Kidney tubule cell (primary cell): ENCODE measurements at places on chromosomes 12 and 14.

GRCh38 chr12:11164384-11164783 is 6.6 kb upstream of the SMIM10L1 start:
- no peak for DNase-seq

- DNase-seq: peak; percentile 83
Observed at GRCh38 chr12:91777268-91777992, 368.2 kb downstream of the BTG1 start.

GRCh38 chr12:26817183-26817591 is 15.8 kb downstream of the ITPR2 start:
- DNase-seq: no peak

- DNase-seq: peak; percentile 38
Observed at GRCh38 chr14:69153873-69154270, 953 bp upstream of the DCAF5 start.

GRCh38 chr14:67618617-67619063 is 1.1 kb upstream of the ARG2 start:
- peak; percentile 81 for DNase-seq

GRCh38 chr14:97106609-97107008 is 309.4 kb downstream of the VRK1 start:
- DNase-seq: no peak

- DNase-seq: no peak
Observed at GRCh38 chr12:98671459-98671858, 26.4 kb downstream of the APAF1 start.

DNA sequence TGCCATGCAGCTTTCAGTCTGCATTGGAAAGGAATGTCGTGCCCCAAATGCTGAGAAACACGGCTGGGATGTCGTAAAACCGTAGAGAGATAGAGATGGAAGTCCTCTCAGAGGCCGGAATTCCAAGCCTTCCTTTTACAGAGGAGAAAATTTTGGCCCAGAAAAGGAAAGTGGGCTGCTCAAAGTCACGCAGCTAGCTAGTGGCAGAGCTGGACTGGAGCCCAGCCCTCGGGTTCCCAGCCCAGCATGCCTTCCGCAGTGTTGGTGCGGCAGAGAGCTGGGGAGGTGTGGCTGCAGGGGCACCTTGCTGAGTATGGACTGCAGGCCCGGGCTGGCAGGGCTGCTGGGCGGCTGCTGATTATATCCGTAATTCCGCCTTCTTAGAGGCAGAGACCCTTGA is 50.3 kb downstream of the KCNA1 start:
- DNase-seq: no peak

DNA sequence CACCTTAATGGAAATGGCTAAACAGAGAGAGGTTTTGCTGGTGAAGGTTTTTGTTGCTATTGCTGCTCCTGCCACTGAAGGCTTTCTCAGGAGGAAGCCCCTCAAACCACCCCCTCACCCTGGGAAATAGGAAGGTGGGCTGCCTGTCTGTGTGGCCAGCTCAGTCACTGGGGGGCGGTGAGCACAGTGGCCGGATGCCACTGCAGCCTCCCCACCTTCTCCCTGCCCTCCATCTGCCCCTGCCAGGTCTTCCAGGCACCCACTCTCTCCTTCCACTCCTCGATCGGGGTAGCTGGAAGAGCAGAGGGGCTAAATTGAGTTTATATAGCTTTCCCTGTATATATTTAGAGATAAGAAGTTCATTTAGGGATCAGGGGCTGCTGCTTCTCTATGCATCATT is 80.8 kb downstream of the PAPOLA start:
- no peak for DNase-seq

- DNase-seq: no peak
Observed at GRCh38 chr14:94827711-94828447, 58.0 kb upstream of the GSC start.

DNA sequence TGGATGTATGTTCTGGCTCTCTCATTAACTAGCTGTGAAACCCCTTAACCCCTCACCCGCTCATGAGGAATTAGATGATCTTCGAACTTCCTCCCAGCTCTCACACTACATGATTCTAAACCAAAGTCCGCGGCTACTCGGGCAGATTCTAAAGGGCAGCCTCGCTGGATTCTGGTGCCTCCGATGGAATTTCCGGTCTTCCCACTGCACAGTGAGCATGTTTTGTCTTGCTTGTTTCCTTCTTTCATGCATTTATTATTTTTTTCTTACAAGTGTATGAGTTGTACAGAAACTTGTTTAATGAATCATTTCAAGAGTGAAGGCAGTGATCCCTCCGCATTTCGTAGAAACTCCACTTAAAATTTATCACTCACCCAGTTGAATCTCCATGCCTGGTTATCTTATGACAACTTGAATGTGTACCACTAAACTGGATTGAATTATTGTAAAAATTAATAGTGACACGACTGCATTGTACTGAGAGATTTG is 4.5 kb upstream of the HCAR3 start:
- DNase-seq: peak; percentile 81

- no peak for DNase-seq
Observed at GRCh38 chr14:94395888-94396574, 7.6 kb upstream of the SERPINA1 start.

- no peak for DNase-seq
Observed at GRCh38 chr14:60862283-60862682, 118.6 kb downstream of the TRMT5 start.

DNA sequence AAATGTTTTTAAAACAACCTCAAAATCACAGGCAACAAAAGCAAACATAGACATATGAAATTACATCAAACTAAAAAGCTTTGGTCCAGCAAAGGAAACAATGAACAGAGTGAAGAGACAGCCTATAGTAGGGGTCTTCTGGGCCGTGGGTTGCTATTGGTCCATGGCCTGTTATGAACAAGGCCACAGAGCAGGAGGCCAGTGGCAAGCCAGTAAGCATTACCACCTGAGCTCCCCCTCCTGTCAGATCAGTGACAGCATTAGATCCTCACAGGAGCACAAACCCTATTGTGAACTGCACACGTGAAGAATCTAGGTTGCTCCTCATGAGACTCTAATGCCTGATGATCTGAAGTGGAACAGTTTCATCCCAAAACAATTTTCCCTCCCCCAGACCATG is 174.0 kb downstream of the DIO2 start:
- no peak for DNase-seq

DNA sequence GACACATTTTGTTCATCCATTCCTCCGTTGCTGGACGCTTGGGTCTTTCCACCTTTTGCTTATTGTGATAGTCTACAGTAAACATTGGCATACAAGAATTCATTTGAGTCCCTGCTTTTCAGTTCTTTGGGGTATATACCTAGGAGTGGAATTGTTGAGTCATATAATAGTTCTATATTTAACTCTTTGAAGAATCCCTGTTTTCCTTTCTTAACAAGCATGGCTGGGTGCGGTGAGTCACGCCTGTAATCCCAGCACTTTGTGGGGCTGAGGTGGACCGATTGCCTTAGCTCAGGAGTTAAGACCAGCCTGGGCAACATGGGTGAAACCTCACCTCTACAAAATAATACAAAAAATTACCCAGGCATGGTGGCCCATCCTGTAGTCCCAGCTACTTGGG is 75.4 kb downstream of the CCDC92 start:
- DNase-seq: peak; percentile 63

DNA sequence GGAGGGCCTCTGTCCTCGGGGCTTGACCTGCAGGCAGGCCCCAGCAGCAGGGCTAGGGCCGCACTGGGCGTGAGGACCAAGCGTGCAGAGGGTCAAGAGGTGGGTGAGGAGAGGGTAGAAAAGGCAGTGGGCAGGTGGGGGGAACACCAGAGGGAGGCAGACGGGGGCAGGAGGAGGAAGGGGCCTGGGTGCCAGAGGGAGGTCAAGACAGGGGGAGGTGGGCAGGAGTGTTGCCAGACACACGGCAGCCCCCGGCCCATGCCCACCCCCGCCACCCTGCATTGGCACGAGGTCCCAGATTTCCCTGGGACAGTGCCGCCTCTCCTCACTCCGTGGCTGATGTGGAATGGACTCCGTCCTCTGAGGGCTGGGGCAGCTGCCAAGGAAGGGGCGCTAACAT is 8.2 kb downstream of the TMEM121 start:
- DNase-seq: no peak

GRCh38 chr12:53492188-53492587 is 7.1 kb downstream of the MAP3K12 start:
- no peak for DNase-seq

GRCh38 chr12:69936214-69936731 is 111.2 kb downstream of the MYRFL start:
- no peak for DNase-seq

- DNase-seq: no peak
Observed at GRCh38 chr12:102961466-102961855, 4.0 kb downstream of the ASCL1 start.

DNA sequence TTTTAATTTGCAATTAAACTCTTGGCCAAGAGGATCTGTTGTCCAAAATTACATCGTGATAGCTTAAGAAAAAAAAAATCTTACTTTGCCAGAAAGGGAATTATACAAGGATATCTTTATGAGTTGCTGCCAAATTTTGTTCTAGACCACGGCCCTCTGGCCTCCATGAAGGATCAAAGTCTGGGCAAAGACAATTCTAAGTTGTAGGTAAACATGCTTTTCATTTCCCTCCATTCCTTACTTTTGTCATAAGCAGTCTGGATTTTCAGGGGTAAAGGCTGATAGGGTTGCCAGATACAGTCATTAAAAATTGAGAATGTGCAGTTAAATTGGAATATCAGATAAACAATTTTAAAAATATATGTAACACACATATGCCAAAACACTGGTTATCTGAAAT is 135.1 kb downstream of the MON2 start:
- DNase-seq: no peak

DNA sequence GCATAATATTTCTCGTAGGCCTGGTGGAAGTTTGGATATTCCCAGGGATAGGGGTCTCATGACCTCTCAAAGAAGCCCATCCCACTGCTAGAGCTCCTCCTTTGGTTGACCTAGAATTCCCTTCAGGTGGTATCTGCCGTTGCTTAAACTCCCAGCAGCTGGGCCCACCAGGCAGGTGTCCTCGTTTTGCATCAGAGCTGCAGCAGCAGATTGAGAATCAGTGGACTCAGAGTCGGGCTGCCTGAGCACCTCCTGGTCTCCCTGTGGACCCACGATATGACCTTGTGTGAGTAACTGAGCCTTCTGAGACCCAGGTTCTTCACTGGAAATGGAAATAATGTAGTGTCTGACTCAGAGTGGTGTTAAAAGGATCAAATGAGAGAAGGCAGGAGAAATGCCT is 132.7 kb downstream of the PAPOLA start:
- no peak for DNase-seq

DNA sequence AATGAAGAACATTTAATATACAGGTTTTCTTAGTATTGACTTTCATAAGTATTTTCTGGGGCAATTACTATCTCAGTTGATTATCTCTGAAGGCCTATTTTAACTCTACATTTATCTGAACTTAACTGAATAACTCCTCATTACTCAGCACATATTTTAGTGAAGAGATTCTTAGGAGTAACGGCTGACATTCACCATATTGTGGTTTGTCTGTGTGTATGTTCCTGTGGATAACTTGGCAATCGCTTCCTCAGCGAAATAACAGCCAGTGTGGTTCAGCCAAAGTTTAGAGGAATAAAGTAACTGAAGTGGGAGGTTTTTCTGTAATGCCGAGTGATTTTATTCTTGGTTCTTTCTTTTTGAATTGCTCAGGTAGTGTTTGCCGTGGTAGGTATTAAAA is 168.0 kb downstream of the RAD51B start:
- DNase-seq: peak; percentile 50

GRCh38 chr12:56616244-56616643 is 13.9 kb downstream of the BAZ2A start:
- no peak for DNase-seq

GRCh38 chr12:78096909-78097597 is 266.4 kb downstream of the NAV3 start:
- no peak for DNase-seq

- peak; percentile 73 for DNase-seq
Observed at GRCh38 chr14:63853831-63854293, 1.1 kb downstream of the SYNE2 start.

DNA sequence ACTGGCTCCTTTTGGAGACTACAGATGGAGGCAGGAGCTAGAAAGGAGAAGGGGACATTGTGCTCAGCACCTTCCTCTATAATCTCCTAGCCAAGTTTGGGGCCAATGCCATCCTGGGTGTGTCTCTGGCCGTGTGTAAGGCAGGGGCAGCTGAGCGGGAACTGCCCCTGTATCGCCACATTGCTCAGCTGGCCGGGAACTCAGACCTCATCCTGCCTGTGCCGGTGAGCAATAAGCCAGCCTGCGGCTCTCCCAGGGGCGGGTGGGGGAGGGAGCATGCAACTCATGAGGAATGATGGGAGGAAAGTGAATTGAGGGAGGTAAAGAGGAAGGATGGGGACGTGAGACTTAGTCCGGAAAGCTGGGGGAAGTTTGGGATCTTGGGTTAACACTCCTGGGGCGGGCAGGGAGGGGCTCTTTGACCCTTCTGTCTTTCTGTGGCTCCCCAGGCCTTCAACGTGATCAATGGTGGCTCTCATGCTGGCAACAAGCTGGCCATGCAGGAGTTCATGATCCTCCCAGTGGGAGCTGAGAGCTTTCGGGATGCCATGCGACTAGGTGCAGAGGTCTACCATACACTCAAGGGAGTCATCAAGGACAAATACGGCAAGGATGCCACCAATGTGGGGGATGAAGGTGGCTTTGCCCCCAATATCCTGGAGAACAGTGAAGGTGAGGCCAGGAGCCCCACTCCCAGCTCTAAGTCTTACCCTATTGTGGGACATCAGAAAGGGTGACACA is 3.3 kb downstream of the ENO2 start:
- DNase-seq: peak; percentile 67

- no peak for DNase-seq
Observed at GRCh38 chr14:32414808-32415255, 85.7 kb downstream of the AKAP6 start.

DNA sequence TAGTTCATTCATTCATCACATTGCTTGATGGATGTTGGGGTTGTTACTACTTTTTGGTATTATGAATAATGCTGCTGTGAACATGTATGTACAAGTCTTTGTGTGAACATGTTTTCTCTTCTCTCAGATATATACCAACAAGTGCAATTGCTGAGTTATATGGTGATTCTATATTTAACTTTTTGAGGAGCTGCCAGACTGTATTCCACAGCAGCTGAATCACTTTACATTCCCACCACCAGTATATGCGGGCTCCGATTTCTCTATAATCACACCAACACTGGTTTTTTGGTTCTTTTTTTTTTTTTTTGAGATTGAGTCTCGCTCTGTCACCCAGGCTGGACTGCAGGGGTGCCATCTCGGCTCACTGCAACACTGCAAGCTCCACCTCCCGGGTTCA is 22.2 kb upstream of the PLEKHG6 start:
- DNase-seq: no peak

- no peak for DNase-seq
Observed at GRCh38 chr12:82971584-82971983, 284.9 kb downstream of the TMTC2 start.

DNA sequence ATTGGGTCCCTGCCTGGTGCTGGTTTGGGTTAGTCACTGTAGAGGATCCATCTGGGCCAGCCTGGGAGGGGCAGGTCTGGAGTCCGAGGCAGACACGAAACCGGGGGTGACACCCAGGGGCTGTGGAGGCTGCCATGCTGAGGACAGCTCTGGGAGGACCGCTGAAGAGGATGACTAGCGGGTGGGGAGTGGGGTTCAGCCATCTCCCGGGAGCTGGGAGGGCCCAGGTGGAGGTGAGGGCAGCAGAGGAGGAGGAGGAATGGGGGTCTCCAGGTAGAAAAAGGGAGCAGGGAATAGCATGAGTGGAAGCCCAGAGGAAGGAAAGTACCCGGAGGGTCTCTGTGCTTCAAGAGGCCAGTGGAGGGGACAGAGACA is 4.0 kb upstream of the DIO3 start:
- no peak for DNase-seq
